RCC 7860 (cell line): ENCODE measurements at places on chromosomes 7 and 10.

DNA sequence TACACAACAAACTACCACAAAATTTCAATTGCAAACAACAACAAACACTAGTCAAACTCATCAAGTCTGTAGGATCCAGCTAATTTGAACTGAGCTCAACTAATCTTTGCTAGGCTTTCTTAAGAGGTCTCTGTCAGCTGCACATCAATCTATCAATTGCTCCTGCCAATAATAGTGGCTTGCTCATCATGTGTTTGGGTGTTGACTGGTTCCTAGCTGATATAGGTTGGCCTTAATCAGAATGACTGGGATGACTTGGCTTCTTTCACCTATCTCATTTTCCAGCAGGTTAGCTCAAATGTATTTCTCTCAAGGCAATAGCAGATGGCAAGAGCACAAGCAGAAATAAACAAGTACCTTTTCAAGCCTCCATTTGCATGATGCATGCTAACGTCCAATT is 370.3 kb upstream of the NFE2L3 start:
- DNase-seq = no peak

GRCh38 chr7:26365901-26366275 is 74.2 kb downstream of the SNX10 start:
- no peak for DNase-seq

- DNase-seq = no peak
Observed at GRCh38 chr10:131931981-131932380, 31.2 kb downstream of the PPP2R2D start.

DNA sequence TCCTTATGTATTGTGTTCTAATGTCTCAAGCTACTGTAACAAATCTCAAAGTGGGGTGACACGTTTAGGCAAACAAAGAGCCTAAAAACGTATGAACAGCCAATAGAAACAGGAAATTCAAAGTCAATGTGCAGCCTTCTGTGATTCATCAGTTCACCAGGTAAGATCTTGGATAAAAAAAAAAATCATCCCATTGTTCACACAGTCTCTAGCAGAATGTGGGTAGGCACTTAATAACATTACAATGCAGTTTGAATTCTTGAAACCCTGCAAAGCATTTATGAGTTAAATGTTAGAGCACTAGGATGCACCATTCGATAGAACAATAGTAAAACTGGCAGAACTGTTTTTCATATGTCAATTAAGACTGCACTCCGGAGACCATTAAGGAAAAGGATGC is 88.2 kb upstream of the HDAC9 start:
- no peak for DNase-seq

- DNase-seq = no peak
Observed at GRCh38 chr7:24283897-24284698, at the start of gene NPY. NPY (plus strand) TSS chr7:24284190; CDS start chr7:24285241, 1,051 bp downstream.

- DNase-seq = no peak
Observed at GRCh38 chr7:132187869-132188789, 388.1 kb downstream of the PLXNA4 start.

- DNase-seq = peak; percentile 99
Observed at GRCh38 chr10:46525177-46525823, 31.2 kb downstream of the GPRIN2 start.

- no peak for DNase-seq
Observed at GRCh38 chr10:87000491-87000890, 19.6 kb upstream of the FAM25A start.

GRCh38 chr7:94094298-94094697 is 90.1 kb upstream of the BET1 start:
- DNase-seq = no peak

DNA sequence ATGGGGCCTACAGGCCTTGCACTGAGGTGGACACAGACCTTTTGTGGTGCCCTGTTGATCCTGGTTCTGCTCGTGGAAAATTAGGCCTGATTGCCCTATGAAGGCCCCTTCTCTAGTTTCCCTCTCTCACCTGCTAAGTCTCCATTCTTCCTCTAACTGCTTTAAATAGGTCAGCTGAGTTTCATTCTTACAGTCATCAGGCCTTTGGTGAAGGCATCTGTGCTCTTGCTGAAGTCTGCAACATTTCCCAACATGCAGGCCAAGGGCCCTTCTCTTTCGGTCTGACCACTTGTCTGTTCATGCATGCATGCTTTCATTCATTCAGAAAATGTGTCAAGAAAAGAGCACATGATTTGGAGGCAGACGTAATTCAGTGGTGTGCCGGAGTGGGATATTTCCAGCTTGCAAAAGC is 244.0 kb downstream of the BUB3 start:
- DNase-seq = no peak

GRCh38 chr7:98376711-98377110 is 24.2 kb downstream of the BAIAP2L1 start:
- DNase-seq = no peak

- DNase-seq = no peak
Observed at GRCh38 chr7:76296743-76297740, 5.4 kb upstream of the HSPB1 start.

- DNase-seq = no peak
Observed at GRCh38 chr7:1054438-1054837, 10.1 kb downstream of the GPR146 start.

- peak; percentile 75 for DNase-seq
Observed at GRCh38 chr7:2510909-2511768, 8.4 kb upstream of the LFNG start.

- no peak for DNase-seq
Observed at GRCh38 chr10:5479481-5480161, 19.7 kb downstream of the CALML5 start.

GRCh38 chr10:124032087-124032935 is 61.1 kb downstream of the CHST15 start:
- no peak for DNase-seq

DNA sequence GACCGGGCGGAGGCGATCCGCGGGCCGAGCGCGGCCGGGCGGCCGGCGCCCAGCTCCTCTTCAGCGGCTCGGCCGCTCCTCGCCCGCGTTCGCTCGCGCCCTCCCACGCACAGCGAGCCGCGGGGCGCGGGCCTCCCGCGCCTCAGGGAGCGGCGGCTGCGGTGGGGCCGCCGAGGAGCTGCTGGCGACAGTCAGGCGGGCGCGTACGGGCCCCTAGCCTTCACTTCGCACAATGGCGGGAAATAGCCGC is at the start of gene MCMBP:
Gene MCMBP (minus strand): TSS at position 234 of the 250 bp plus-strand sequence. CDS start 259 bp downstream, outside the sequence.
- no peak for DNase-seq

DNA sequence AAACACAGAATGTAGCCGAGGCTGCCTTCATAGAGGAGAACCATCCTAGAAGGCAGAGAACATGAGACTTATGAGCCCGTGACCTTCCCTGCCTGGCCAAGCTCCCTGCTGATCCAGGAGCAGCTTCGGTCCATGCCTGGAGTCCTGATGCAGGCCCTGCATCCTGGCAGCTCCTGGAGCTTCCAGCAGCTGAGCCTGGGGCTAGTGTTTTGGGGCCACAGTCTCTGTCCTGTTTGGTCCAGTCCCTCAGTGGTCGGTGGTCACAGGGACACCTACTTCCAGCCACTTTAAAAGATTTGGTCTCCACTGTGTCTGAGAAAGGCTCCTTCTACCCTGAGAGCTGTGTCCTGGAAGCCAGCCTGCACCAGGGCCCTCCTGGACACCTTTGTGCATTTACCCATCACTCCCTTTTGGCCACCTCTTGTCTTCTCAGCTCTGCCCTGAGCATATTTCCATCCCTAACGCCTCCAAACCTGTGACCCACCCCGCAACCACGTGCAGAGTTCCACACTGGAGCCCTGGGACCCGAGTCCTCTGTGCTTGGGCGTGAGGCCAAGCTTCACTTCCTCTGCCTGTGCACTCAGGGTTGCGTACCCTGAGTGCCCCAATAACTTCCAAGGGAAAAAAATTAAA is 315.2 kb upstream of the ZNF32 start:
- no peak for DNase-seq

GRCh38 chr7:148264933-148265557 is 325.5 kb upstream of the C7orf33 start:
- peak; percentile 21 for DNase-seq

GRCh38 chr7:51606601-51607154 is 290.1 kb upstream of the COBL start:
- DNase-seq = no peak
